Stimulated activated CD4-positive, alpha-beta T cell treated with anti-CD3 and anti-CD28 coated beads, TNF-alpha, amount 100 ng/mL, for 4 hours (primary cell): ENCODE measurements at places on chromosomes 7 and 10.

GRCh38 chr10:71725998-71726579, 6.5 kb upstream of the C10orf105 start:
- DNase-seq, result no peak

DNA sequence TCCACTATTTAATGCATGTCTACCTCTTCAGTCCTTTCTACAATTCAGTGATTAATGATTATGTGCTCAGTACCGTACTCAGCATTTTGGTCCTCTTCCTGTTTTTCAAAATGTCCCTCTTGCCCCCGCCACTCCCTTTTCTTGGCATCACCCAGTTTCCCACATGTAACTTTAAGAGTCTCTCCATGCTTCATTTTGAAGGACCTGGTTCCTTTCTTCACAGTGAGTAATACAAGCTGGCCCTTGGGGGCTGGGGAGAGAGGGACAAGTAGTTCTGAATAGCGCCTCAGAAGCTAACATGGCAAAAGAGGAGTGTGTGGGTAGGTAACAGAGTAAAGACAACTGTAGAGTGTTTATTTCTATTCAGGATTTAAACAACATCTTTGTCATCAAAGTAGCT, 34.6 kb upstream of the SLIT1 start:
- no peak for DNase-seq

- no peak for DNase-seq
Measured at GRCh38 chr7:77877791-77878190, 79.2 kb downstream of the PHTF2 start.

DNA sequence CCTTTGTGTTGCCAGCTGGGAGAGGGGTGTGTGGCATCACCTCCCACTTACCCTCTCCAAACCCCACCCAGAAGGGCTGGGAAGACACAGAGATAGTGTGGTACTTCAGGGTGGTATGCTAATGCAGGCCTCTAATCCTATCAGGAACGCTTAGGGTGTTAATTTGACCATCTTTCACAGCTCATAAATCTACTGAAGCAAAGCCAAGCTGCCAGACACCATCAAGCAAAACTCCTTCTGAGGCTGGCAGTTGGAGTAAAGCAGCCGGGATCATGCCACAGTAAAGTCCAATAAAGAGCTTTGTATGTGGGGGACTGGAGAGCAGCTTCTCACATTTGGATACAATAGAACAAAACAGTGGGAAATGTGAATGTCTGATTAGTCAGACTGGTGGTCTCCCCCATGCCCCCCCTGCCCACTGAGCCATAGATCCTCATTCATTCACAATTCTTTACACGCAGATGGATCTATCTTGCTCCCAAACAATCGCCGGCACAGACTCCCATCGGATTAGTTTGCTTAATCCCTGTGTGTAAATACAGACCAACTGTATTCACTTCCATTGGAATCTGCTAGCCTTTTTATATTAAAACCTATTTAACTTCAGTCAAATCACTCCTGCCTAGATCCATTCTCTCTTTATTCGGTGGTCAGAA, 29.6 kb downstream of the FGFBP3 start:
- no peak for DNase-seq

GRCh38 chr10:63382066-63382465, 83.7 kb downstream of the JMJD1C start:
- no peak for DNase-seq

DNA sequence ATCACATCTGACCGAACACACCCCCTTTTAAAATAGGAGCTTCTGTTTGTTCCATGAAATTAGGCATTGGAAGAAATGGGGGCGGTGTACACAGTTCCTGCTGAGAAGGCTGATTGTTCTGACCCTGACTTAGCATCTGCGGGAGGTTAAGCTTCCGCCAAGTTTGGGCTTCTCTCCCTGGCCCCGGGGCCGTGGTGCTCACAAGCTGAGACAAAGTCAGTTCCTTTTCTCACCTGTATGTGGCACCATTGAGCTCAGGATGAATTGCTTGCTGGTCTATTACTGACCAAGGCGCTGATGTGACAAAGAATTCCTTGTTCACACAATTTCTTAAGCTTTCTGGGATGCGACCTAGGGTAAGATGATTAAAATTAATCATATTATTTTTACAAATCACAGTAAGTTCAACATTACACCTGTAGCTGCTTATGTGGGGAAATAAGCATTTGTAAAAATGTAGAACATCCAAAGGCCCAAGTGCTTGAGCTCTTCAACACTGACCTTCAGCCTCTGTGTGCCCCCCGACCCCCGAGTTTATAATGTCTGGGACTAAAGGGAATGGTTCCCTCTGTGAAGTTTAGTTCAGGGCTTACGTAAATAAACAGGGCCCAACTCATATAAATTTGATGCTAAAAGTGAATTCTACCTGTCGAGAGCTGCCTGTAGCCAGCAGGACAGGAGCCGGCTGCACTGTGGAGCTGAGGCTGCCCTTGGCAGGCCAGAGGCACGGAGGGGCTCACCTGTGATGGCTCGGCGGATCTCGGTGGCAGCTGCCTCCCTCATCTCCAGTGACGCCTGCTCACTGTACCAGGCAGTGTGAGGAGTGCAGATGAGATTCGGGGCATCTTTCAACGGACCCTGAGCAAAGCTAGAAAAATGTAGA, 50.8 kb downstream of the ZRANB1 start:
- no peak for DNase-seq

DNA sequence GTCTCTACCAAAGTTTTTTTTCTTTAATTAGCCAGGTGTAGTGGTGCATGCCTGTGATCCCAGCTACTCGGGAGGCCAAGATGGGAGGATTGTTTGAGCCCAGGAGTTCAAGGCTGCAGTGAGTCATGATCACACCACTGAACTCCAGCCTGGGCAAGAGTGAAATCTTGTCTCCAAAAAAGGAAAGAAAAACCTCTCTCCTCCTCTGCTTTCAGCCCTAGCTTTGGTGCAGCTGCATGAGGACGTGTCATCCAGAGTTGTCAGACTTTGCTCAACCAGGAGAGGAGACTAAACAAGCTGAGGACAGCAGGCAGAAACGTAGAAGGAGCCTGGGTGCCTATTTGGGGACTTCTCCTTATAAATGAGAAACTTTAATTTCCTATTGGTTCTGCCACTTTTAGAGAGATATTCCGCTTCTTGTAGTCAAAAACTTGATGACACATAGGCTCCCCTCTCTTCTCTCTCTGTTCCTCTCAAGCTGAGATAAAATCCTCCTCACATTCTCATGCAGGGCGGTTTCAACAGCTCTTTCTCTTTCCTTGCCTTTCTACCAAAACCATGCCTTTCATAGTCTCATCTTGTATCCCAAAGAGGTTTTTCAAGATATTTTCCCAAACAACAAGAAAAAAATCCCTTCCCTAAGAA, 205.4 kb downstream of the ARHGAP12 start:
- DNase-seq, result no peak
